ENCODE measurements at places on chromosomes 3 and 15. TPM values are rescaled to one million over a fixed set of nuclear protein-coding genes. Genes with fewer than 3 reads are reported as not detected.

The SUCNR1 gene
- 0.05 TPM for polyA plus RNA-seq

The CYP8B1 gene
- polyA plus RNA-seq: 0.09 TPM

The SHF gene
- 7.4 TPM for polyA plus RNA-seq

The BFSP2 gene
- not detected for polyA plus RNA-seq

The TIPIN gene
- 12.0 TPM for polyA plus RNA-seq

The FOXL2 gene
- not detected for polyA plus RNA-seq

The UBAP1L gene
- polyA plus RNA-seq: 4.8 TPM

The DIPK2A gene
- polyA plus RNA-seq: 20.4 TPM

The LEKR1 gene
- 0.61 TPM for polyA plus RNA-seq

The EPHA6 gene
- 0.11 TPM for polyA plus RNA-seq

The TM4SF18 gene
- 10.5 TPM for polyA plus RNA-seq

The HTR3E gene
- polyA plus RNA-seq: not detected

The LIPH gene
- polyA plus RNA-seq: 0.27 TPM

- no peak for DNase-seq
Observed at GRCh38 chr3:25094932-25095685, 333.0 kb upstream of the RARB start.

DNA sequence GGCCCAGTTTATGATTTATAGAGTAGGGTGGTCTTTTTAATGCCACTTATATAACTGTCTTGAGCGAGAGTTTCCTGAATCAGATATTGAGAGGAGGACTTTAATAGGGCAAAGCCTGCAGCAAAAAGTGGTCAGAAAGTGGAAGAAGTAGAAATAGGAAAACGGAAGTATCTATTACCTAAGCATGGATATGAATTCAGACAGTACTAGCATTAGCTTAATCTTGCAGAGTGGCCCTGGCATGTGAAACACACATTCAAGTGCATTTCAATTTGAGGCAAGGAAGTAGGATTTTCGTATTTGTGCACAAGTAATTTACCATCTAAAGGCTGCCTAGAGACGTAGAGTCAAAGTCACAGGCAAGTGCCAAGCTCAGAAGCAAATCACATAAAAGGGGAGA, 622.3 kb downstream of the DIPK2A start:
- DNase-seq: no peak

DNA sequence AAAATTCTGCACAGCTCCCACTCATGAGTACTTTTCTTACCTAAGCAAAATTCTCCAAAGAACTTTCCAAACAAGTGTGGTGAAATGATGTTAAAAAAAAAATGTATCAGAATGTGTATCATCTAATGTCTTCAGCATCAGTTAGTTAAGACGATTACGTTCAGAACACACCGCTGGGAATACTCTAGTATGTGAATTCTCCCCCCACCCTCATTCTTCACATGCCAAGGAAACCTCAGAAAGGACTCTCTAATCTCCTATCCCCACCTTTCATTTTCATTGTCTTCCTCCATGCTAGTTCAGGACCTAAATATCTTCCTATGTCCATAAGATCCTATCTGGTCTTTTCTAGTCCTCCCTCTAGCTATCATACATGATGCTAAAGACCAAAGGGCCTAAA, 457.4 kb downstream of the SHQ1 start:
- no peak for DNase-seq

- peak; percentile 2 for DNase-seq
Observed at GRCh38 chr3:196941729-196942225, 551 bp downstream of the NCBP2 start.

- no peak for DNase-seq
Observed at GRCh38 chr15:92915766-92916435, 15.8 kb downstream of the CHD2 start.

GRCh38 chr3:143753006-143753405, 95.3 kb downstream of the SLC9A9 start:
- peak; percentile 36 for DNase-seq

GRCh38 chr15:91021516-91022074, 799 bp downstream of the VPS33B start:
- DNase-seq: no peak

DNA sequence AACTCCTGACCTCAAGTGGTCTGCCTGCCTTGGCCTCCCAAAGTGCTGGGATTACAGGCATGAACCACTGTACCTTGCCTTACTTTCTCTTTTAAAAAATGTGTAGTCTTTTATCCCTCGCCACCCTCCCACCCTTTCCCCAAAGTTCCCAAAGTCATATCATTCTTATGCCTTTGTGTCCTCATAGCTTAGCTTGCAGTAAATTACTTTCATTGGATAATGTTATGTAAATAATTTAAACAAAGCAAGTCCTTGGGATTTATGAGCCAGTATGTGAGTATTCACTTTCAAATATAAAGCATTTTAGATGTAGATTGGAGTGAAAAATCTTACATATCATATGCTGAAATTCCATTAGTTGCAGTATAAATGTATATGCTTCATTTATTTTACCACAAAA, 11.0 kb downstream of the GTF2A2 start:
- no peak for DNase-seq

GRCh38 chr3:3110299-3110630, at the start of gene IL5RA:
IL5RA (minus strand) TSS chr3:3110374; CDS start chr3:3104984, 5,390 bp downstream.
- peak; percentile 2 for DNase-seq

DNA sequence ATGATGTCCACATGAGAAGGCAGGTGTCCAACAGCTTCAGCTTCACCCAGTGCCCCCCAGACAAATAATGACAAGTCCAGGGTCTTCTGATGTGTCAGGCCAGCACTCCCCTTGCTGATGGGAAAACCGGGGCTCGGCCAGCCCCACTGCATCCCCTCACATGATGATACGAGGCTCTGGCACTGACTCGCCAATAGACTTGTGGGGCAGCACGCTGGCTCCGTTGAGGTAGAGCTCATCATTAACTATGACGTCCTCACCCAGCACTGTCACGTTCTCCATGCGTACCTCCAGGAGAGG, 2.1 kb upstream of the AMIGO3 start:
- no peak for DNase-seq

GRCh38 chr3:102353805-102354204, 81.0 kb upstream of the ZPLD1 start:
- DNase-seq: no peak

GRCh38 chr3:143358155-143358792, 238.7 kb downstream of the CHST2 start:
- no peak for DNase-seq

GRCh38 chr15:76310475-76311099, 682 bp downstream of the ETFA start:
- no peak for DNase-seq

DNA sequence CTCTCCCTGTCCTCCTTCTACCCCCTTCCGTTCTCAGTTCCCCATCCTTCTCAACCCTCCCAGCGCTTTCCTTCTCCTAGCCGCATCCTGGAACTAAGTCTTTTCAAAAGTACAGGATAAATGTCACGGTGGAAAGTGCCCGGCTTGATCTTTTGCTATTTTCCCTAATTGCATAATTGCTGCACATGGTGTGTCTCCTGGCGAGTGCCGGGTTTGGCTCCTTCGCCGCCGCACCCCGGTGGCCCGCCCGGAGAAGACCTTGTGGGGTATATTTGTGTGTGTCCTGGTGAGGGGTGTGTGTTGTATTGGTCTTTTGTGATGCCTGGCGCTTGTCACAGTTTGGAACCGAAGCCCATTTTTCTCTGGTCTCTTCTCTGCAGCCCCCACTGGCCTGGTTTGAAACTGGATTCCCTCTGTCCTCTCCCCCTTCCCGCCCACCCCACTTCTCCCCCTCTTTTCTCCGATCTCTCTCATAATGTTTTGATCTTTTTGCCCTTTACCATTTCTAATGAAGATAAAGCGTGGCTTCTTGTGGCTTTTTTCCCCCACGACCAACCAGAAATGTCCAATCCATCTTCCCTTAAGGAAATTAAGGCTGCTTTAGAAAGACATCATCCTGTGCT, 692 bp downstream of the UBE2E2 start:
- no peak for DNase-seq

DNA sequence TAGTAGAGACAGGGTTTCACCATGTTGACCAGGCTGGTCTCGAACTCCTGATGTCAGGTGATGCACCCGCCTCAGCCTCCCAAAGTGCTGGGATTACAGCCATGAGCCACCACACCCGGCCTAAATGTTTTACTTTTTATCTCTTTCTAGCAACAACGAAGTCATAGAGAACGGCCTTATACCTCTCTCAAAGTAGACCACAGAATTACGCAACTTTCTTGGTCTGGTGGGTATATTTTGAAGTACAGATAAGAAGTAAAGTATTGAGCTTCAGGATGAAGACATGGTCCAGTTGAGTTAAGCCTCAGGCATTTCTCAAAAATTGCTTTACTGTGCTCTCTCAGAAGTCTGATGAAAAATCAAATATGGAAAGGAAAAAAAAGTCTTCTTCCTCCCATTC, 30.6 kb downstream of the FAM240A start:
- DNase-seq: no peak

DNA sequence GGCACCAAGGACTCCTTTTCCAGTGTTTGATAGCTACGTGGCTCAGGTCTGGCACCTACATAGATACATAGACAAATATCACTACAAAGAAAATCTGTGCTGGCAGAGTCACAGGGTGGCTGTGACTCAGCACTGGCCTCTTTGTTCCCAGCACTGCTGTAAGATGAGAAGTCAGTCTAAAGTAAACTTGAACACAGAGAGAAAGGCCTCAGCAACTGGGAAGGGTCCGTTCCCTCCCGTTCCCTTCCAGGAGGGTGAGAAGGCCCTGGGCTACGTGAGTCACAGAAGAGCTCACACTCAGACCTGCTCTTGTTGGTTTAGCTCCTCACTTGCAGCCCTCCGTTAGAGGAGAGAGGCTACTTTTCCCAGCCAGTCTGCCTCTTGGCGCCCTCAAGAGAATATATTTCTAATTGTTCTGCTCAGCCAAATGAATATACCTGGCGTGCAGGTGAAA, 23.1 kb downstream of the ANXA2 start:
- no peak for DNase-seq

GRCh38 chr15:41842229-41842628, 3.6 kb downstream of the PLA2G4B start:
- no peak for DNase-seq

GRCh38 chr3:73192036-73192738, 130.7 kb downstream of the EBLN2 start:
- no peak for DNase-seq

- DNase-seq: no peak
Observed at GRCh38 chr15:39230205-39230907, 350.5 kb upstream of the THBS1 start.

DNA sequence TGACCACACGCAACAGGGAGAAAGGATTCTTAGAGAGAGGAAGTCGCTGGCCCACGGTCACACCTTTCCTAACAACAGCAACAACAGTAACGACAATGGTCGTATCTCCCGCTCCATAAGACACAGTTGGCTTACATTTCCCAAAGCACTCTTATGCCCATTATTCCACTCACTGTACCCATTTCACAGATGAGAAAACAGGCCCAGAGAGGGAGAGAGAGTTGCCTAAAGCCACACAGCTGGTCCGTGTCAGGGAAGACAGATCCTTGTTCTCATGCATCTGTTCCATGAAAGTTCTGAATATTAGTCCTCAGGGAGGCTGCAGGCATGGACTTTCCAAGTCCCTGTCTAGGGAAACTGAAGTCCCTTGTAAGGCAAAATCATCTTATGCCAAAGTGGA, 42.0 kb upstream of the ATP2B2 start:
- no peak for DNase-seq

GRCh38 chr15:57897870-57898269, 167.6 kb downstream of the ALDH1A2 start:
- DNase-seq: no peak

DNA sequence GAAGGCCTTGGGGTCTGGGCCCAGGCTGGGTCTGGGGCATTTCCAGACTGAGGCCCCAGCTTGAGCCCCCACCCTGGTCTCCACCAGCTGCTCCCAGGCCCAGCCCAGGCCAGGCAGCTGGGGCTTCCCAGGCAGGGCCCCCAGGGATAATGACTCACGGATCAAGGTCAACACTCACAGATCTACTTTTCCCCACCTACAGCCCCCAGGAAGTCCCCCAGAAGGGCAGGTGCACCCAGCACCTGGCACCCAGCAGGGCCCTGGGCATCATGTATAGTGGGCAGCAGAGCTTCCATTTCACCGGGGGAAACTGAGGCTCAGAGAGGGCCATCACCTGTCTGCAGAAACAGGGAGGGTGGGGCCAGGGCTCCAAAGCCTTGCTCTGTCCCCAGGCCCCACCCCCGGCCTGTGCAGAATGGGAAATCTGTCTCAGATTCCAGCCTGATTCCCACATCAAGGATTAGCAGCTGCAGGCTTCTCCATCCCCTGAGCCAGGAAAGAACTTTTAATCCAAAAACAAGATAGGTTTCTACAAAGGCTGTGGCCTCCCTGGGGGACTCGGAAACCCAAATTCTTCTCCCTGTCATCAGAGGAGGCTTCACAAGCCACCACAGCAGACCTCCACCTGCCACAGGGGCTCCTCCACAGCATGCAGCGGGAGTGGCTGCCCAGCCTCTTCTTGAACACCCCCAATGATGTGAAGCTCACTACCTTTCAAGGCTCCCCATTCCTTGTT, 49.8 kb downstream of the IQSEC1 start:
- DNase-seq: no peak

DNA sequence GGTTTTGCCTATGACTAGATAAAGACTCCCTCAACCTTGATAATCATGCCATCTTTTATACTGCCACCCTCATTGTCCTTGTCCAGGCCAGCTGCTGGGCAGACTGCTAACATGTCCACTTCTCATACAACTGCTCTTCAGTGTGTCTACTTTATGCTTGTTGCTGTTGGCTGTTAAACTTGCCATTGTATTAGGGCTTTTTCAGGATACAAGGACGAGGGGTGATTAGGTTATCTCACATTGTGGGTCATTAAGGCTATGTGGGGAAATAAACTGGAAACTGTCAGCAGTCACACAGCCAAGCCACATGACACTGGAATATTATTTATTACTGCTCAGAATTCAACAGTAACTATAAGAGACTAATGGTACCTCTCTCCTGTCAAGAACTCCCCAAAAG, 36.1 kb downstream of the STARD9 start:
- DNase-seq: no peak

GRCh38 chr15:73909651-73910050, 16.6 kb upstream of the LOXL1 start:
- no peak for DNase-seq

- DNase-seq: no peak
Observed at GRCh38 chr3:25537516-25537915, 109.5 kb downstream of the RARB start.

- no peak for DNase-seq
Observed at GRCh38 chr3:129501630-129502029, 26.8 kb upstream of the RHO start.

DNA sequence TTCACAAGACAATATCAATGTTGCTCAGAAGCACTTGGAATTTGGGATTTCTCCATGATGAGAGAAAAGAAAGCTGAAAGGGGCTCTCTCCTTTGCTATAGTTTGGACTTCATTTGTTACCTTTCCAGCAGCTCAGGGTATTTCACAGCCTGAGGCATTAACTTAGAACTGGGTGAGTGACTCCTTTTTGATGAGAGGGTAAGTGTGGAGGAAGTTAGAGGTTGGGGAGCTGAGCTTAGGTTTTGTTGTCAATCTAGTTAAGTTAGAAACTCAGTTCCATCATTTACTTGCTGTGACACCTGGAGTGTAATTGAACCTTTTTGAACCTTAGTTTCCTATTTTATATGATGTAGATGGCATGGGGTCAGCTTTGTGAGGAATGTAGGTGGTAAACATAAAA, 359.1 kb downstream of the PDCD6IP start:
- DNase-seq: no peak

Data from forelimb muscle (tissue), 1 donor.